ENCODE measurements at places on chromosomes 2 and 18.

DNA sequence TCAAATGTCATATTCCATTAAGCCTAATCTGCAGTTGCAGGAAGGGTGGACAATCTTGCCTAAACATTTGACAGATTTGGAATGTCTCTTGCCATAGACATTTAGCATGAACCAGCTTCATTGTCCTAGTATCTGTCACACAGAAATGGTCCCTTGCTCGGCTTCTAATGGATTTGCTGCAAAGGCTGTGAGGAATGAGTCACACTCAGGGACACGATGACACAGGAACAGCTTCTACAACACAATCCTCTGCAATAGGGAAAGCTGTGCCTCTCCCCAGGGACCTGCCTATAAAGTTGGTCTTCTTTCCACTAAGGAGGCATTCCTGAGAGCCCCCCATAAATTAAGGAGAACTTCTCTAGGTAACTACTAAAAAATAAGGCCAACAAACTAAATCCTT, 155.1 kb upstream of the L3MBTL4 start:
- no peak for DNase-seq

DNA sequence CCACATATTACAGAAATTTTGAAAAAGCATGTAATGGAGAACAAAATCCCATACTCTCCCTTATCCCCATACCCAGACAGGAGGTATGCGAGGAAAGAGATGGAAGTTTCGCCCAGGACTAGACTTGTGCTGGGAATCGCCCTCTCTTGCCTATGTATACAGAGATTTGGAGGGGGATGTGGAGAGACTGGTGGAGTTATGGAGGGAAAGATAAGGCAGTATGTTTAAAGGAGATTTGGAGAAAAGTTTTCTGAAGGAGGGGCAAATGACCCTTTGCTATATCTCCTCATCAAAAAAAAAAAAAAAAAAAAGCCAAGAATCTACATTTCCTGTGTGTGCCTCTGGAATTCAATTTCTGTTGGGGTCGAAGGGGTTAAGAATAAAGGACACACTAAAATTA, 75.3 kb downstream of the MERTK start:
- DNase-seq, result no peak

DNA sequence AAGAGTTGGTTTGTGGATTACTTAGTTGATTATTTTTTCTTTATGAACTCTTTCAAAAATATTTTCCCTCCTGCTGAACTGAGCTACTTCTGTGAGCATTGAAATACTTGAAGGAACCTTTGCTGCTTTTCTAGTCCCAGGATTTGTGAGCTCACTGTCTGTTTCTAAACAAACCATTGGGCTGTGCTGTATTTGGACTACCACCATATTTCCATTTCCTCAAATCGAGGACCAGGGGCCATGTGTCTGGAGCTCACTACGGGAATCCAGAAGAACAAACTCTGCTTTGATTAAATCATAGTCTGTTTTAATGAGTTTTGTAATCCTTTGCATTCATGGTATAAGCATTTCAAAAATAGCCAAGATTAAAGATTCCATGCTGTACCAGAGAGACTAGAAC, 1.3 kb downstream of the MRPL33 start:
- DNase-seq, result no peak

GRCh38 chr2:64601034-64601754, 52.5 kb downstream of the SERTAD2 start:
- DNase-seq, result no peak

GRCh38 chr2:64853894-64854293, 135.3 kb upstream of the SLC1A4 start:
- no peak for DNase-seq

- DNase-seq, result no peak
Measured at GRCh38 chr2:163252199-163252598, 413.6 kb upstream of the KCNH7 start.

- no peak for DNase-seq
Measured at GRCh38 chr2:238418196-238418998, 8.3 kb upstream of the ASB1 start.

DNA sequence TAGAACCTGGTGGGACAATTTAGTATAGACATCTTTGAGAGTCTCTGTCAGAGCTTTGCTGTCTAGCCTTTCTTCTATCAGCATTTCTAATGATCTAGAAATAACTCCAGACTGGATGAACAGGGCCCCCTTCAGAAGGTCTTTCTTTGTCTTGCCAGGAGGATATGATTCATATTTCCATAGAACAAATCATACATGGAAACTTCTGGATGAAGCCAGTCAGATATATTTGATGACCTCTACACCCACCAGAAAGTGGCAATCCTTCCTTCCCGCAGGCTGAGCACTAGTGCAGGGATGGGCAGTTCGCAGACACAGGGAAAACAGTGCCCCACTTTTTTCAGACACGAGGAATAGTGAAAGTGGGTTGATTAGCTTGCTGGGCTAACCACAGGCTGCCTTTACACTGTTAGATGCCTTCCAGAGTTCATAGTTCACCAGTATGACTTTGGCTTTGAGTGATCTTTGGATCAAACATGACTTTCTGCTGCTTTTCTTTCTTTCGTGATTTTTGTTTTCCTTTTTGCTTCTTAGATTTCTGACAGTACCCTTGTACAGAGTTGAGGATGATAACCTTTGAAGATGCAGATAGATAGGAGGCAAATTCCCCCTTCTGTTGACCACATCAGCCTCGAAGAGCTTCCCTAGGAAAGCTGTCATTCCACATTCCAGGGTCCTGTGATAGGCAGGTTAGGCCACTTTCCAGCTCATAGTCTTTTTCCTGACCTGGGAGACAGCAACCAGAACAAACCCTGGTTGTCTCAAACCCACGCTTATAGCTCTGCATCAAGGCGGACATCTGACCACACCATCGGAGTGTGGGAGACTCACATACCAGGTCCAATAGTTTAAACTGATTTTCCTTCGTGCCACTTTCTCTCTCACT, 237.0 kb downstream of the ZNF407 start:
- no peak for DNase-seq

DNA sequence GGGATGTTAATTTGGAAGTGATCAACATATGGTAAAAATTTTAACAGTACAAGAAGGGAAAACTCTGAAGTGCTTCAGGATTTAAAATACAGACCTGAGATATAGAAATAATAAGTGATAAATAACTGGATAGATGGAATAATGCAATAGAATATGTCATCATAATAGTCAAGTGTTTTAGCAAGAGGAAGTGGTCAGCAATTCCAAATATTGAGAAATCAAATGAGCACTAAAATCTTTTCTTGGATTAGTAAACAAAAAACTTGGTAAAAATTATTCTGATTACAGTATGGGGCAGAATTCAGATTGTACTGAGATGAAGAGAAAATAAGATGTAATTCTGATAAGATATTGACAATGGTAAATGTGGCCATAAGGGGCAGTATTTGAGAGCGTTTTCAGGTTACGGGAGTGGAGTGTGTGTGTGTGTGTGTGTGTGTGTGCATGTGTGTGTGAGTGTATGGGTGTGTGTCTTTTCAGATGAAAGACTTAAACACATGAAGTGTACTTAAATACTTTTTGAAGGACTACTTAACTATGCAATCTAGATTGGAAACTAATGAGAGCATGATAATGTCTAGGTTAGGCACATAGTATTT, 217.9 kb upstream of the ITGA4 start:
- no peak for DNase-seq

All from midbrain (tissue), 1 donor.